Hippocampal formation (tissue), 2 donors: ENCODE measurements at places on chromosomes 16 and 17.
A peak's percentile ranks its signal among the peaks of the same experiment; 100 is the strongest.

GRCh38 chr17:67999291-67999911 is 3.1 kb upstream of the C17orf58 start:
- DNase-seq, result no peak

- DNase-seq, result no peak
These were observed 417.1 kb downstream of the CA10 start for GRCh38 chr17:51741458-51741857.

- peak; percentile 43 for DNase-seq
These were observed 41.0 kb upstream of the SREBF1 start for GRCh38 chr17:17877529-17878358.

GRCh38 chr16:50630394-50631020 is 50.6 kb downstream of the SNX20 start:
- no peak for DNase-seq

DNA sequence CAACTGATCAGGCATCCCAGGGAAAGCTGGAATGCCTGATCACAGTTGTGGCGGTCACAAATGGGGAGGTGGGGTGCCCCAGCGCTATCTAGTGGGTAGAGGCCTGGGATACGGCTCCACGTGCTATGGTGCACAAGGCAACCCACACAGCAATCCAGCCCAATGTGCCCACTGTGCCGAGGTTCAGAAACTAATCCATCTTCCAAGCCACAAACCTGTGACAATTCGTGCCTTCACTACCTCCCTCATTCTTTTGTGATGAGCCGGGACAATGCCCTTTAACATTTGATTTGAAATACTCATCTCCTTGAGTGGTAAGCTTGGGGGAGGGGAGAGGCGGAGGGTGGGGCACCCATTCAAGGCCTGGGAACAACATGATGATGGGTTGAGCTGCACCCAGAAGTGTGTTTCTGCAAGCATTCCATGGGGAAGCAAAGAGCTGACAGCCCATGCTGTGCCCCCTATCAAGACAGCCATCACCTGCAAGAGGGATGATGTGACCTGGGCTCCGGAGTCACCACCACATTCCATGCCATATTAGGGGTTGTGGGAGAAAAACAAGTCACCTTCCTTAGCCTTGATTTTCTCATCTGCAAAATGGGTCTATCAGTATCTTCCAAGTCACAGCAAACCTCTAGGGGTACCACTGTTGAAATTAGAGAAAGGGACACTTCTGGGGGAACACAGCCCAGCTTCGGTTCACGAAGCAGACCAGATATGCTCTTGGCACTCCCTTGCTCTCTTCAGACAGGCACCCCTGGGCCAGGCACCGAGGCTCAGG is 3.7 kb downstream of the ELOB start:
- DNase-seq, result no peak

DNA sequence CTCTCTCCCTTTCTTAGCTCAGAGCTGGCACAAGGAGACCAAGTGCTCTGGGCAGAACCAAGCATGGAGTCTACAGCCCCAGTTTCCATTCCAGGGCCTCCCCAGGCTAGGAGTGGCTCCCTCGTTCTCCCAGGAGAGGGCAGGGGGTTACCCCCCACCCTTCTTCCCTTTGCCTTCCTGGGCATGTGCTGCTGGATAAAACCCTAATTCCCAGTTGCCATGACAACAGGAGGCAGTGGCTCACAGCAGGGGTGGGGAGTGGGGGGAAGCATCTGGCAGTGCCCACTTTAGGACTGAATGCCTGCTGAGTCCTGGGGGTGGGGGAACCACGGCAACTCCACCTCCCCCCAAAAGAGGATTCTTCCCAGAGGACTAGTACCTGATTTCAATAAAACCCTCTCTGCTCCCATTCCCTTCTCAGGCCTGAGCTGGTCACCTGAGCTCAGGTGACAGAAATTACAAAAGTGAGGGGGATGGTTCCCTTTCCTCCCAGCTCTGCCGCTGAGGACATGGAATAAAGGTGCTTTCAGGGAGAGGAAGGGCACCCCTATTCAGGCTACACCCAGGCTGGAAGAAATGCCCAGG is 1.8 kb downstream of the MPP2 start:
- DNase-seq, result no peak

DNA sequence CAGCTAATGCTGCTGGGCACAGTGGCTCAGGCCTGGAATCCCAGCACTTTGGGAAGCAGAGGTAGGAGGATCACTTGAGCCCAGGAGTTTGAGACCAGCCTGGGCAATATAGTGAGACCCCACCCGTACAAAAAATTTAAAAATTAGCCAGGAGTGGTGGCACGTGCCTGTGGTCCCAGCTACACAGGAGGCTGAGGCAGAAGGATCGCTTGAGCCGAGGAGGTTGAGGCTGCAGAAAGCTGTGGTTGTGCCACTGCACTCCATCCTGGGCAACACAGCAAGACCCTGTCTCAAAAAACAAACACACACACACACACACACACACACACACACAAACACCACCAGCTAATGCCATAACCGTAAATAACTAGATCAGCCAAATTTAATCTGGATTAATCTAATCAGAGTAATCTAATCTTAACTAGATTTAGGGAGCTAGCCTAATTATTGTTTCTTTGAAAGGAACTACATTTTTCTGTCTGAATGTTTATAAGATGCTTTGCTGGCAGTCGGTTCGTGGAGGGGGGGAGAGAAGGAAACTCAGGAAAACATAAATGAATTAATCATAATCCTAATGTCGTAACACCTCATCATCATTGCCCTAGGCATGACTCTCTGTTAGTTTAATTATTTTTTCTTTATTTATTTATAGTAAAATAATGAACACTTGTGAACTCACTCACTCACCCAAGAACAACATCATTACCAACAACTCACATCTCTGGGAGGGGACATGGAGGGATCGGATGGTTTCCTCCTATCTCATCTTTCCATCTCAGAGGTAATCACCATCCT is 12.5 kb upstream of the RBBP6 start:
- no peak for DNase-seq

GRCh38 chr17:9729034-9729650 is 62.2 kb downstream of the DHRS7C start:
- peak; percentile 55 for DNase-seq

- DNase-seq, result peak; percentile 34
These were observed 5.5 kb upstream of the RHBDF2 start for GRCh38 chr17:76506408-76507345.

GRCh38 chr17:15409721-15410250 is 57.6 kb downstream of the CDRT4 start:
- no peak for DNase-seq

- DNase-seq, result no peak
These were observed 55.8 kb upstream of the GSE1 start for GRCh38 chr16:85557083-85557970.

GRCh38 chr16:31125844-31126243 is 8.4 kb downstream of the KAT8 start:
- DNase-seq, result no peak

GRCh38 chr16:89602273-89602951 is 11.0 kb upstream of the DPEP1 start:
- peak; percentile 2 for DNase-seq

DNA sequence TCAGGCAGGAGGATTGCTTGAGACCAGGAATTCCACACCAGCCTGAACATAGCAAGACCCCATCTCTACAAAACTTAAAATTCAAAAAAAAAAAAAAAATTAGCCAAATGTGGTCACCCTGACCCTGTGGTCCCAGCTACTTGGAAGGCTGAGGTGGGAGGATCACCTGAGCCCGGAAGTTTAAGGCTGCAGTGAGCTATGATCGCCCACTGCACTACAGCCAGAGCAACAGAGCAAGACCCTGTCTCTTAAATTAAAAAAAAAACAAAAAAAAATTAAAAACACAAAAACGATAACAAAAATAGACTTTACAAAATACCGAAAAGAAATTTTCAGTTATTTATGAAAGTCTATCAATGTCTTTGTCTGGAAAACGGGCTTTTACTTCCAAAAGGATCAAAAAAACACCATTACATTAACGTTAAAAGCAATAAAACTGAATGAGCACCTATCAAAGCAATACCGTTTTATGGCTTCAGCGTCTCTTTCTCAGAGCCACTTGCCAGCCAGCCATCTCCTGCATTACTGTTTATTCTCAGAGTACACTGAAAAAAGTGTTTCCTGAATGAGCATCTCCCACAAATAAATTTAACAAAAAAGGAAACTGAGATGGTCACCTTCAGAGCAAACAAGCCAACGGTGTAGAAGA is 6.1 kb downstream of the USP7 start:
- DNase-seq, result no peak
